ENCODE measurements at places on chromosomes 7 and 10.

DNA sequence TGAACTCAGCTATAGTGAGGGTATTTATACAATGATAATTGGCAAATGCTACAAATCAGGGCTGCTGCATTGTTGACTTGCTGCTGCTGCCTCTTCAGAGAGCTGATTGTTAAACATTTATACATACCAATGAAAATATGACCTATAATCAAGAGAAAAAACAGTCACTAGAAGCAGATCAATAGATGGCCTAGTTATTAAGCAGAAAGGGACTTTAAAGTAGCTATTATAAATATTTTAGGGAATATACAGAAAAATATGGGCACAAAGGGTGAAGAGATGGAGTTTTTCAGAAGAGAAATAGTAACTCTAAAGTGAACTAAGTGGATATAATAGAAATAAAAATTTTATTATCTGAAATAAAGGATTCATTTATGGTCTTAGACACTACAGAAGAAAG lies 14.4 kb upstream of the UNC5B start:
- DNase-seq = no peak

DNA sequence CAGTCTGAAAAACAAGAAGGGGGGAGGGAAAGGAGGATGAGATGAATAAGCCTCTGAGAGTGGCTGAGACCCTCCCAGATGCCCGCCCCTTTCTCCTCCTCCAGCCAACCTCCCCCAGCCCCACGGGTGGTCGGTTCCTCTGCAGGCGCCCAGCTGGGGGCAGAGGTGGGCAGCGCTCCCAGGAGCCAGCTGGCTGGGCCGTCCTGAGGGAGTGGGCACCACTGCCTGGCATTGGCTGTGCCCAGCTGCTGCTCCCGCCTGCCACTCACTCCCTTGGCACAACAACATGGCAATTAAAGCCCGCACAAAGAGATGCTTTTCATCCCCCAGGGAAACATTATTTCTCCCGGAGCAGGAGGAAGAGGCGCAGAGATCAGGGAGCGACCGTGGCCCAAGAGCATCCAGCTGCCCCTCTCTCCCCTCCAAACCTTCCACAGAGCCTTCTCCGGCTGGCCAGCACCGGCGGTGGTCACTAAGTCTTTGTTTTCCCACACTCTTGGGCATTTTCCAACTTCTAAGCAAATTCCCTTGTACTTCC lies 107.2 kb downstream of the SPDYE5 start:
- no peak for DNase-seq

DNA sequence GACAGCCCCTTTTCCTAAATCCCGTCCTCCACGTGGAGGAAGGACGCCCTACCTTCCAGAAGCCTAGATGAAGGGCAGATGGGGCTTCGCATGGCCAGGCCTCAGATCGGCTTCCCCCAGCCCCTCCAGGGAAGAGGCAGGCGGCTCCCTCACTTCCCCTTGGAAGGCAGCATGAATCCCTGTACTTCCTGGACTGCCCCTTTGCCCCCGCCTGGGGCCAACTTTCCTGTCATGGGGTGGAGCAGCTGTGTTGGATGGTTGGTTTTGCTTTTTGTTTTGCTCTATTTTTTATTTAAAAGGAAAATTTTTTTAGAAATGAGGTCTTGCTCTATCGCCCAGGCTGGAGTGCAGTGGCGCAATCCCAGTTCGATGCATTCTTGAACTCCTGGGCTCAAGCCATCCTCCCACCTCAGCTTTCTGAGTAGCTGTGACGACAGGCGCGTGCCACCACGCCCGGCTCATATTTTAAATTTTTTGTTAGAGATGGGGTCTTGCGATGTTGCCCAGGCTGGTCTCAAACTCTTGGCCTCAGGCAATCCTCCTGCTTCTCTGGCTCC lies 27.2 kb downstream of the GTF2IRD1 start:
- DNase-seq = no peak

DNA sequence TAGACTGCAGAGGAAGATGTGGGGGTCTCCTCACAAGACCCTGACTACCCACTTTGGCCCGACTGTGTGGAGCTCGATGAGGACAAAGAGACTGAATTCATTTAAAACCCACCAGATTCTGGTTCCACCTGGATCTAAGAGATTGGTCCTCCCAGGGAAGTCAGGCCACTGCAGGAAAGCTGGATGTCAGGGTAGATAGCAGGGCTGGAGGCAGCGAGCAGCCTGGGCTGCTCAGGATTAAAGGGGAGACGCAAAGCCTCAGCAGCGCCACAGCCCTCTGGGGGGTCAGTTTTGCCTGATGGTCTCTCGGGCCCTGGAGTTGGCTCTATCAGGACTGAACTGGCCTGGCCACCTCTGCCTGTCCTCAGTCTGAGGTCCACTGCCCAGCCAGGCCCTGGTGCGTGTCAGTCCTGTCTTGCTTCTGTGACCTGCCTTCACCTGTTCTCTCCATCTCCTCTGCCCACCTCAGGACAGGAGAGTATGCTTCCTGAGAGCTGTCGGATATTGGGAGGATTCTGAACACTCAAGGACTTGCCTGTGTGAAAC lies 12.2 kb upstream of the KLRG2 start:
- DNase-seq = no peak

GRCh38 chr10:51230887-51231585 lies 156.7 kb downstream of the PRKG1 start:
- DNase-seq = no peak

- no peak for DNase-seq
Observed at GRCh38 chr10:104897696-104898095, 256.6 kb downstream of the SORCS3 start.

- DNase-seq = no peak
Observed at GRCh38 chr7:16627236-16627635, 18.3 kb downstream of the ANKMY2 start.

DNA sequence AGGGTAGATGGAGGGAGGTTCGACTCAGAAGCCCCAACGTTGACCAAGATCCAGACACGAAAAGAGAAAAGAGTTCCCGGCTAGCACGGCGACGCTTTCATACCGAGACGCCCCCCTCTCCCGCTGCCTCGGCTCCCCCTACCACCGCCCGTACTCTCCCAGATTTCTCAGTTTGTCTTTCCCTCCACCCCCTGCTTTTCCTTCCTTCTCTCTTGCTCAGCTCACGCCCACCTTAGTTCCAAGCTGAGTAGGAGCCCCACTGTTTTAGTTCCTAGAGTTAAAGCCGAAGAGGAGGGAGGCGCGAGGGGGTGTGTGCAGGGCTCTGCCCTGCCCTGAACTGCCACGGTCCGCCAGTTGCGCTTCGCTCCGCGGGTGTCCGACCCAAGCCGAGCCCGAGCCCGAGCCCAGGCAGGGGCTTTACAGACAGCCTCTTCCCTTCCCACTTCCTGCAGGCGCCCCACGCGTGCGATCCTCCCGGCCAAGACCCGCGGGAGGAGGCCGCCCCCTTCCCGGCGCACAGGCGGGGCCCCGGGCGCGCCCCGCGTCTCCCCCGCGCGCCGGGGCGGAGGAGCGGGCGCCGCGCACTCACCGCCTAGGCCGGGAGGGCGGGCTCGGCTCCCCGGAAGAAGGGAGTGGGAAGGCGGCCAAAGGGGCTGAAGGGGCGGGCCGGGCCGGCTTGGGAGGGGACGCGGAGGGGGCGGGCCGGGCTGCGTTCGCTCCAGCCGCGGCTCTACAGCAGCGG lies at the start of gene EPHB6:
EPHB6 (plus strand) TSS at position 705 of the 742 bp plus-strand sequence. CDS start 8,152 bp downstream, outside the sequence.
- DNase-seq = peak; percentile 28

DNA sequence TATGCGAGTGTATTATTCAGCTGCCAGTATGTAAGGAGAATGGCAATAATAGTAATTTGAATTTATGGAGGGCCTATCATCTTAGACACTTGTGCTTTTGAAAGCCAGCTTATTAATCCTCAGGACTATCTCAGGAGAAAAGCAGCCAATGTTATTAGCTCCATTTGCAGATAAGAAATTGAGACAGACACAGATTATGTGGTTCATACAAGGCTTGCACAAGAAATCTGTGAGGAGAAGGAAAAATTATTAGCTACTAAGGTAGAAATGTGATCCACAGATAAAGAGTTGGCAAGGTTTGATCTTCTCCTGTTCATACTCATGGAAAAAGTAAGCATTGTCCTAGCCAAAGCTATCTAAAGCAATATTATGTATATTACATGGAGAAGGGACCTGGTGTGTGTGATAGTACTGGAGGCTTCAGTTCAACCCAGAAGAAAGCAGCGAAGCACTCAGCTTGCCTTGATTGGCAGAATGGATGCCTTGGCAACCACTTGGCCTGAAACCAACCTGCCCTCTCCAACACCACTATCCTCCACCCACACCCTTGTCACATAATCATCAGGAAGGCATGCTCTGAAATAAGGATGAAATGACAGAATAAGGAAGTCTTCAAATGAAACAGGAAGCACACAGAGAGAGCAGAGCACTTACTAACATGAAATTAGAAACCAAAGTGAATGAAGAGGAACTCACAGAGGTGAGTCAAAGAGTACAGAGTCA lies 18.0 kb downstream of the MACC1 start:
- DNase-seq = no peak

GRCh38 chr10:3538656-3539531 lies 246.1 kb downstream of the KLF6 start:
- DNase-seq = no peak

DNA sequence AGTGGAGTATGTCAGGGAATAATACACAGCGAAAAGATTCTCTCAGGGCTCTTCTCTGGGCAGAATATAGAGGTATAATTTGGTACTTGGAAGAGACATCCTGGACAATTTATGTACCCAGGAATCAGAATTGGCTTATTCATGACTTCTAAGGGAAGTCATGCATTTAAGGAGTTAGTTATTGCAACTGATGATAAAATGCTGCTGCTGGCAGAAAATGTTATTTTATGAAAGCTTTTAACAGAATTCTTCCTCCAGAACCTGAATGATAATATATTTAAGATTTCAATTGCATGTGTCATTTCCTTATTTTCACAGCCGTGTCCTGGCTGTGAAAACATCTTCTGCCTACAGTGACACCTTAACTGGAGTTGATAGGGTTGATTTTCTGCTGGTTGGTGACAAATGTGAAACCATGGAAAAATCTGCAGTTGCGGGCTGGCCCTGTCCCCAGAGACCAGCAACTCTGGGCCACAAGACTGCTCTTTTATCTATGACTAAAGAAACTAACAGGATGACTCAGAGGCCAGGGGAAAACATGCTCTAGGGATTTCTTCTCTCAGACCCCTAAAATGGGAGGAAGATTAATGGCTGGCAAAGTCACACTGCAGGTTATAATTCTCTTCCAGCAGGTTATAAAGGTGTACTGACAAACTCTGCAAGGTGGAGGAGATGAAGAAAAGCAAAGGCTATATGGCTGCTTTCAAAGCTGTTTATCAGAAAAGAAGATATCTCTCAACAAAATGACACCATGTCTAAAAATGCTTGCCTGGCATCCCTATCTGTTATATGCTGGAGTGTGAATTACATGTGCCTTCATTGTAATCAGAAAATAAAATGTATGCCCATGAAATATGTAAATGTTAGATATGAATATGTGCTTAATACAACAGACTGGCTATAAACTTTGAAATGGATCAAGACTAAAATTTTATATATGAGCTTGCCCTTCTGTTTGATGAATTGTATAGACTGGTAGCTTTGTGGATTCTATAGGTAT lies 12.1 kb upstream of the TRUB1 start:
- DNase-seq = no peak

- DNase-seq = no peak
Observed at GRCh38 chr7:30430777-30431176, 47.8 kb downstream of the NOD1 start.

- no peak for DNase-seq
Observed at GRCh38 chr10:45253183-45253914, 62.1 kb downstream of the OR13A1 start.

DNA sequence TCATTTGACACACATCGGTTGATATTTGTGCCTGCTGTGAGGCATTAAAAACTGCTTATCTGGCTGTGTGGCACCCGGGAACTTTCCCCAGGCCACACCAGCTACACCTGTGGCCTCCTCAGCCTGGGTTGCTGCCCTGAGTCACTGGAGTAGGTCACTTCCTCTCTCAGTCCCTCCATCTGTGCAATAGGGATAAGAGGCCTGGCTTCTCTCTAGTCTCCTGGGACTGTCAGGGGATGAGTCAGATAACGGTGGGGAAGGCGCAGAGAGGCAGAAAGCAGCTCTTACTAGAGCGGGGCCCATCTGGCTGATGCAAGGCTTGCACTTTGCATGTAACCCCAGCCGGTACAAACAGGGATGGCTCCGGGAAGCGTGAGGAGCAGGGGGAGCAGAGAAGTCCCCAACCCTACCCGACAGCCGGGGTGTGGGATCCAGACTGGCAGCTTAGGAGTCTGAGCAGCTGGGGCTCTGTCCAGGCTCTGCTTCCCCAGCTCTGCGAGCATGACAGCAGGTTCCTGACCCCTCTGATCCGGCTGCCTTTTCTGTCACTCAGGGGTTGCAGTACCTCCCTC lies 34.0 kb downstream of the DNAJB12 start:
- DNase-seq = no peak

DNA sequence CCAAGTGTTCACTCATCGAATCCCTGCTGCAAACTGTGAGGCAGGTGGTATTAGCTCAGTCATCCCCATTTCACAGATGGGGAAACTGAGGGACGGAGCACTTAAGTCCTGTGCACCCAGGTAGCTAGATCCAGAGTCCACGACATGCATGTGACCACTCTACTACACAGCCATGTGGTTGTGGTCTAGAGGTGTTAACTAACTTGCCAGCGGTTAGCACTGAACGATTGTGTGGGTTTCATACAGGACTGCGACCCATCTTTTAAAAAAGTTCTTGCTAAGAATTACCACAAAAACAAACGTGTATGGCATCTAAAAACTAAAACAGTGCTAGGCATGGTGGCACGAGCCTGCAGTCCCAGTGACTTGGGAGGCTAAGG lies 16.1 kb upstream of the ABCC2 start:
- no peak for DNase-seq

- DNase-seq = no peak
Observed at GRCh38 chr7:44883961-44884620, 1.2 kb downstream of the PURB start.

DNA sequence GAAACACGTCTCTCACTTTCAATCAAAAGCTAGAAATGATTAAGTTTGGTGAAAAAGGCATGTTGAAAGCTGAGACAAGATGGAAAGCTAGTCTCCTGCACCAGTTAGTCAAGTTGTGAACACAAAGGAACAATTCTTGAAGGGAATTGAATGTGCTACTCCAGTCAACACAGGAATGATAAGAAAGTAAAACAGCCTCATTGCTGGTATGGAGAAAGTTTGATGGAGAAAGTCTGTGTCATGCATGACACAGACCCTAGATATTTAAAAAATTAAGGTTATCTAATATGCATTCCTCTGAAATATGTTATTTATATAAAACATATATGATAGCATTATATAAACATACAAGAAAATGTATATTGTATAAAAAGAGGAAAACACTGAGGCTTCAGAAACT lies 699.4 kb upstream of the FZD8 start:
- no peak for DNase-seq

GRCh38 chr7:88217675-88218428 lies 2.0 kb downstream of the SRI start:
- no peak for DNase-seq

Measured in cortex of kidney (tissue), 1 donor.